ENCODE measurements at places on chromosomes 11 and 22.

DNA sequence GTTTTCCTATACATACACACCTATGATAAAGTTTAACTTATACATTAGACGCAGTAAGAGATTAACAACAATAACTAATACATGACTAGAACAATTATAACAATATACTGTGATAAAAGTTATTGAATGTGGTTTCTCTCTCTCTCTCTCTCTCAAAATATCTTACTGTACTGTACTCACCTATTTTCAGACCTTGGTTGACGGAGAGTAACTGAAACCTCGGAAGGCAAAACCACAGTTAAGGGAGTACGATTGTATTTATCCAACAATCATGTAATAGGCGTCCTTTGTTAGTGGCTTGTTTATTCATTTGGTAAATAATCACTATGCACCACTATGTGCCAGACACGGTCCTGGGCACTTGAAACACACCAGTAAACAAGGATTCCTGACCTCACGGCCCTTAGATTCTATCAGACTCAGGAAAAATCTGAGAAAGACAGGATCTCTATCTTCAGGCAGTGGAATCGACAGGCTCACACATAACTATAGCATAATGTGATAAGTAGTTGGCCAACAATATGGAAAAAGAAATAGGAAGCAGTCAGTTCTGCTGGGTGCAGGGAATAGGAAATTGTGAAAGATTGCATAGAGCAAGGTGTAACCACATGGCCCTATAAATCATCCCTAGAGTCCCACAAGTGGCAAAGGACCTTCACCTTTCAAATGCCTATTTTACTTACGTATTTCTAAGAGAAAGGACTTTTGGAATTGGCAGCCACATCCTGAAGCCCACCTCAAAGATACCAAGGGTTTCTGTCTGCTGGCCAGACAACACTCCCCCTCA lies 12.0 kb downstream of the ETS1 start:
- no peak for DNase-seq

- DNase-seq: no peak
These were observed 1157.5 kb upstream of the RAG2 start for GRCh38 chr11:37755521-37755920.

- no peak for DNase-seq
These were observed 44.7 kb downstream of the REXO2 start for GRCh38 chr11:114483929-114484328.

- no peak for DNase-seq
These were observed 63.7 kb upstream of the PARVG start for GRCh38 chr22:44116755-44117684.

- no peak for DNase-seq
These were observed 75.3 kb upstream of the NCAM1 start for GRCh38 chr11:112885744-112886433.

GRCh38 chr11:65872586-65873317 lies at the start of gene EFEMP2:
TSS of gene EFEMP2 (minus strand) at chr11:65872800. CDS start at chr11:65872354, 446 bp downstream.
- no peak for DNase-seq

DNA sequence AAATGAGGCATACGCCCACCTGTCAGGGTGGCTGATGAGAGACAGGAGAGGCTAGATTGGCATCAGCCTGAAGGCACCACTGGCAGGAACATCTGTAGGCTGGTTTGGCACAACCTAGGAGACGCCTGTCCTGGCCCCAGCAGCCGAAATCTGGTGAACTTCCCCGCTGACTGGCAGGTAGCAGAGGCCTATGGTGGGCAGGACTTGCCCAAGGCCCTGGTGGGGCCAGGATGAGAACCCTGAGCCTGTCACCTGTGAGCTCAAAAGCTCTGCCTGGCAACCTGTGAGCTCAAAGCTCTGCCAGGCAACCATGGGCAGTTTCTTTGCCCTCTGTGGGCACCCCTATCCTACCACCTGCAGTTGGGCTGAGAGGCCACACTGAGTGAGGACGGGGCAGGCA lies 2.5 kb downstream of the DERL3 start:
- DNase-seq: no peak

GRCh38 chr22:37295213-37295886 lies 13.0 kb downstream of the CYTH4 start:
- DNase-seq: no peak

GRCh38 chr22:39681038-39681861 lies 110.7 kb downstream of the CACNA1I start:
- DNase-seq: no peak

GRCh38 chr11:720642-721246 lies 14.7 kb downstream of the EPS8L2 start:
- DNase-seq: no peak

GRCh38 chr11:88909500-88909899 lies 156.3 kb downstream of the GRM5 start:
- no peak for DNase-seq

- DNase-seq: peak; percentile 80
These were observed 769 bp downstream of the MAFF start for GRCh38 chr22:38202437-38203089.

DNA sequence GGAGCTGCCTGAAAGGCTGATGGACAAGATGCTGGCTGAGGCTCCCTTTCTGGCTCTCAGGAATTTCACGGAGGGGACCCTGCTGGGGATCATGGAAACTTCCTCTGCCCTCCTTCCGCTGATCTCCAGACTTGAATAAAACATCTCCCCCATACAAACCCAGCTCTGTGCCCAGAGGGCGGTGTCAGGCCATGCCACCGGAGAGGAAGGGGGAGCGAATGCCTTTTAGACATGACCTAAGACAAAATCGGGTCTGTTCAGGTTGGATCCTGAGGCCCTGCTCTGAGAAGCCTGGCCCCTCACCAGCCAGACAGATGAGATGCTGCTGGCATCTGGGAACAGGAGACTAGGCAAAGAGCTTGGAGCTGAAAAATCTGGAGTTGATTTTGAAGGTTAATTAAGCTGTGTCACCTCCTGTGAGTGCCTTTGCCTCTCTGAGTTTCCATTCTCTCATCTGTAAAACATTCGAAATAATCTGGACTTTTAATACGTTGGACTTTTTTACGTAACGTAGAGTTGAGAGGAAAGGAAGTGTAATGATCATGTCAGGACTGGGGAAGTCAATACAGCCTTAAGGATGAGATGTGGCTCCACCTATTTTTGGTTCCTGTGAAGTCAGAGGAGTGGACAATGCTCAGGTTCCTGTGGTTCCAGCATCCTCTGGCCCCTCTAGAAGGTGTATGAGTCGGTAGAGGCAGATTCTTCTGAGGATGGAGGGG lies 163.6 kb downstream of the ST3GAL4 start:
- DNase-seq: no peak

All from CD8-positive, alpha-beta memory T cell (primary cell).